ENCODE measurements at places on chromosomes 16 and 17.
A peak's percentile ranks its signal among the peaks of the same experiment; 100 is the strongest.

- no peak for DNase-seq
Measured at GRCh38 chr16:57687363-57687929, 7.2 kb upstream of the DRC7 start.

GRCh38 chr16:2686912-2687507, 4.7 kb downstream of the KCTD5 start:
- DNase-seq = no peak

DNA sequence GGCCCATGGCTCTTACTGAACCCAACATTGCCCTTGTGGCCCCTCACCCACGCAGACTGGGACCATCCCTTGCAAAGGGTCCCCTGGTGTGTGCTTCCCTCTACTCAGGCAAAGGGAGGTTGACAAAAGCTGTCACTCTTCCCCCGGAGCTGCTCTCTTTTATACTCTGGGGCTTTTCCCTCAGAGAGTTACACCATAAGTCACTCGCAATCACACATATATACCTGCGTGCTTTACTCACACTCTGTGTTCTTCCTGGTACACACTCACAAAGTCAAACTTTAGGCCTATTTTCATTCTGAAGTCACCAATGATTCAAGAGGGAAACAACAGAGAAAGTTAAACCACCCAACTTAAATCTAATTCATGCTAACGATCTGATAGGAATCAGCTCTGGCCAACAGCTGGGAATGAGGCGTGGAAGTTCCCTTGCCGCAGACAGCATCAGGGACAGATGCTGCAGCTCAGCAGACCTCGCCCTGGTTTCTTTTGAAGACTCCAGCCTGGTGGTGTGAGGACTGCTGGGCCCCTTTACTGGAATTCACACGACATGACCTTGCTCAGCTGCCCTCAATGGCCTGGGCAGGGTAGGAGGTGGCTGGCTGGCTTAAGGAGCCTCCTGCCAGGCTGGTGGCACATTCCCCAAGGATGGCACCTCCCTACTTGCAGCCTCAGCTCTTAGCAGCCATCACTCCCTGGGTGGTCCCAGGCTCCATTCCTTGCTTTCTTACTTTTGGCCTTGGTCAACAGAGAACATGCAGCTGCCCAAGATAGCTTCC, 27.3 kb downstream of the HIC1 start:
- DNase-seq = no peak

DNA sequence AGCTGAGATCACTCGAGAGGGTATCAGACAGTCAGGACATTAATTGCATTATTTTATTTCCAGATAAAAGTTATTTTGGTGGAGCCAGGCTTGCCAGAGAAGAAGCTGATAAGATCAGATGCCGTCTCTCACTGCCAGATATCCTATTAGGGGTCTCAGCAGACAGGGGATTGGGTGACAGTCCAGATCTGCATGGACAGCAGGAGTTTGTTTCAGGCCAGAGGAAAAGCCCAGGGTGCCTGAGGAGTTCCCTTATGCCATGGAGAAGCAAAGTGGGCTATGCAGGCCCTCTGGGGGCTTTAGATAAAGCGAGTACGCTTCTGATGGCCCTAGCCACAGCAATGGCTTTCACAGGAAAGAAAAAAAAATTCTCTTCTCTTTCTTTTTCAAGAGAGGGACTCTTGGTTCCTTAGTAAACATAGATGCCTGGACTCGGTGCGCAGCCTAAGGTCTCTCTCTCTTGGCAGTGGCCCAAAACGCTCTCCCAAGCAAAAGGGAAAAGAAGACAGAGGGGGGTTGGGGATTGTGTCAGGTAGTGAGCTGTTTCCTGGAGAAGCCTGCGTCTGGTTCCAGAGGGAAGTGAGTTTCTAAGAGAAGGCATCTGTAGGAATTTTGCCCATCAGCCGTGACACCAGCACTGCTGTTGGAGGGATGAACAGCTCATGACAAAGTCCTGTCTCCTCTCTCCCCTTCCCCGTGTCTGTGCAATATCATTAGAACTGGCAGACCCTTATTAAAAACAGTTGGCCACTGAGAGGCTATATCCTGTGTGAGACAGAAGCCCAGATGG, 166.3 kb upstream of the FOXF1 start:
- DNase-seq = no peak

DNA sequence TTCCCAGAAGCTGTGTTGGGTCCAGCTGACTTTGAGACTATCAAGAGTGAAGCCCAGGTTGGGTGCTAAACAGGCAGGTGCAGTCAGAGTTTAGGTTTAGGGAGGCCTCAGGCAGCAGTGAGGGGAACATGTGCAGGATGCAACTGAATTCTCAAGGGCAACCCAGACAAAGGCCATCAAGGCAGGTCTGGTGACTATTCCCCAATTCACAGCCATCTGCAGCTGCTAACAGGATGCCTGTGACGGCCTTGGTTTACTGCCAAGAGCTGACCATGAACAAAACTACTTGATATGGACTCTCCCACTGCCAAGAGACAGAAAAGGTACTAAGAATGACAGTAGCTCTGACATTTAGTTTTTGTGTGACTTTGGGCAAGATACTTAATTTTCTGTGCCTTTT, 45.2 kb upstream of the BCAR1 start:
- DNase-seq = no peak

DNA sequence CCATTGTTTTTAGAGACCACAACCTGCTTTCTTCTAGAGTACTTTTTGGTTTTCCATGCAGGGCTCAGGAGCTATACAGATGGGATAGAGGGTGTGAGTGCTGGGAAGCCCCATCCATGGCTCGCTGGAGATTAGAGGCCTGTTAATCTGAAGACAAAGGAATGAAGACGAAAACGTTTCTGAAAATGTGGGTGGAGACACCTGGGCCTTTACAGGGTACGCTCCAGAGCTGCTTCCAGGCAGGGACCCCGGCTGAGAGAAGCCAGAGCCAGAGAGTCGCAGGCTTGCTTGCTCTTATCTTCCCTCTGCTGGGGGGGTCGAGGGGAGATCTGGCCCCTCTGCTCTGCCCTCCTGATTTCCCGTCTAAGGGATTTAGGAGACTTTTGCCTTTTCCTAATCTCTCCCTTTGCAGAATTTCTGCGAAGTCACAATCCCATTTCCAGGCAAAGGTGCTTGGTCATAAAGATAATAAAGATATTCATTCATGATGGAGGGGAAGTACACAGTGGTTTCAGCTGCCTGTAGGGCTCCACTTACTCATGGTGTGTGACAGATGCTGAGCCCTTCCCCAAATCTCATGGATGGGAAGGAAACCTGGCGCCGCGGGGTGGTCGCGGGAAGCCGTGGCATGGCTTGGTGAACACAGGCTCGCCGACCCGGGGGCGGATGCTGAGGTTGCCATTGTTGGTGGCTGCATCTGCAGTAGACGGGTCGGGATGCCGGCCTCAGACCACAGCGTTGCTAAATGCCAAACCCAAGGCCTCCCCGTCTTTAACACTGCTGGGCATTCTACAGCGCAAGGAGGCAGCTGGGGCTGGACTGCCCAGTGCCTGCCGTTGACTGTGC, 4.8 kb upstream of the SOCS3 start:
- no peak for DNase-seq

DNA sequence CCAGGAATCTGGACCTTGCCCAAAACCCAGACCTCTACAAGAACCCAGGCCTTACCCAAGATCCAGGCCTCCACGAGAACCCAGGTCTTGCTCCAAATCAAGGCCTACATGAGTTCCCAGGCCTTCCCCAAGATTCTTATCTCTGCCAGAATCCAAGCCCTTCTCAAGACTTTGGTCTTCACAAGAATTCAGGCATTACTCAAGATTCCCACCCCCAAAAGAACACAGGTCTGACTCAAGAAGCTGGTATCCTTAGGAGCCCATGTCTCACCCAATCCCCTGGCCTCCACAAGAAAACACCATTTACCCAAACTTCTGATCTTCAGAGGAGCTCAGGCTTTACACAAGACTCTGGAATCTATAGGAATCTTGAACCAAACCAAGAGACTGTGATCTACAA, 2.6 kb downstream of the SPEM3 start:
- DNase-seq = no peak

- no peak for DNase-seq
Measured at GRCh38 chr17:58679263-58680037, 12.4 kb downstream of the TEX14 start.

DNA sequence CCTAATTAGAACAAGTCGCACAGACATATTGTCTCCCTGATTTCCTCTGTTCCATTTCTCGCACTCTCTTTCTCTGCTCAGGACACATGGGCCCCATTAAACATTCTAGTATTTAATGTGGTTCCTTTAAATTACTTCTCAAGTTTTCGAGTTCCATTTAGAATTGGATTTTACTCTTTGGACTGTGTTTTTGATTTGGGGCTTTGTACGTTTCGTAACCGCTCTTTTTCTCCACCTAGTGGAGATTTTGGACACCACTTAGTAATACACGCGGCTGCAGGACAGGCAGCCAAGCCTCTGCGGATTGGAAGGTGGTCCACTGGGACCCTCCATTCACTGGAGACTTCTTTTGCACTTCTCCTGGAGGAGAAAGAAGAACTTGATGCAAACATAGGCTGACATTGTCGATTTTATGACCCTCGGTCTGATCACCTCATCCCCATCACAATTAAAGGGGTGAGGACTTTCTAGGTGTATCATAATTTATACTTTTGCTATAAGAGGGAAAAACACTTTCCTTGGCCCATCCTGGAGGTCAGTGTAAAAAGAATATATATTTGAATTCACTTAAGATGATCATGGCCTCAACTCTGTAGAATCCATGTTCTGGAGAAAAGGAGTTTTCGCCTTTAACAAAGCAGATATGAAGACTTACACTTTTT, 85.7 kb downstream of the NOG start:
- no peak for DNase-seq

- DNase-seq = no peak
Measured at GRCh38 chr16:71353736-71354135, 4.8 kb upstream of the CALB2 start.

DNA sequence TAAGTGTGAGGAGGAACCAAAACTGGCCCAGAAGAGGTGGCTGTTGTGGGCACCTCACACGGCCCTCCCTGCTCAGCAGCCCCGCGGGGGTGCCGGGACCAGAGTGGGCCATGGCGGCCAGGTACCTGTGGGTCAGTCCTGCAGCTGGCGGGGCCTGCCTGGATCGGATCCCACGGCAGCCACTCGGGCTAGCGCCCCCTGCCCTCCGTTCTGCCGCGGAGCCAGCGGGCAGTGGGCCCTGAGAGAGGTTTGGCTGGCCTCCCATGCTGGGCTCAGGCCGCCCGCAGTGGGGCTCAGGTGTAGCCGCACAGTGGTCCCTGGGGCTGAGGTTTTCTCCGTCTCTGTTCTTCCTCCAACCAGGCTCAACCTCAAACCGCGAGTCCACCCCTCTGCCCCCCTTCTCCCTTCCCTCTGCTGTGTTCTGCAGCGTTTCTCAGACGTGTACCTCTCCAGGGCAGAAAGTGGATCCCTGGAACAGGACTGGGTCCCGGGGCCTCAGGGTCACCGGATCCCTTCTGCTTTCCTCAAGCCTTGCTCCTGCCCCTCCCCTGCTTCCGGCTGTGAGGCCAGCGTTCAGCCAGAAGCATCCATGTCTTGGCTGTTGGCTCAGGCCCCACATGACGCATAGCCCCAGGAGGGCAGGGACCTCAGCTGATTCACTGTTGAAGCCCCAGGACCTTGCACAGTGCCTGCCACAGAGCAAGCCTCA, 28.6 kb upstream of the ITGA3 start:
- no peak for DNase-seq

GRCh38 chr17:55774846-55775271, 24.0 kb downstream of the PCTP start:
- DNase-seq = no peak

- no peak for DNase-seq
Measured at GRCh38 chr17:8222380-8222629, 11.9 kb upstream of the AURKB start.

DNA sequence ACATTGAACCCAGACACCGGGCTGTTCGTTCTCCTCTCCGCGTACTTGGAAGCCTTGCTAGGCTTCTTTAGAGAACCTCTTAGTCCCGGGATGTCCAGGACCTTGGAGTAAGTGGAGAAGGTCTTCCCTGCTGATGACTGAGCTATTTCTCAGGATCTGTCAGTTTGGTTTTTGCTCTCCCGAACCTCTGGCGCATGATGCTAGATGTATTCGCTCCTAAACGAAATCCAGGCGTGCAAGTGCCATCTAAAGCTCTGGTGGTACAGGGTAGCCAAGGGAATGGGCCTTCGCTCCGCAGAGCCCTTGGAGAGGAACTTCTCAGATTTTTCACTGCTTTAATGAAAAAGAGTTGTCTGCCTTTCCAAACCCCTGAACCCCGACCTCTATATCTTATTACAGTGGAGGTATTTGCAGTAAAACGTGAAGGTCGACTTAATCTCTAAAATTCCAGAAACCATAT, 547 bp downstream of the VMP1 start:
- DNase-seq = no peak

DNA sequence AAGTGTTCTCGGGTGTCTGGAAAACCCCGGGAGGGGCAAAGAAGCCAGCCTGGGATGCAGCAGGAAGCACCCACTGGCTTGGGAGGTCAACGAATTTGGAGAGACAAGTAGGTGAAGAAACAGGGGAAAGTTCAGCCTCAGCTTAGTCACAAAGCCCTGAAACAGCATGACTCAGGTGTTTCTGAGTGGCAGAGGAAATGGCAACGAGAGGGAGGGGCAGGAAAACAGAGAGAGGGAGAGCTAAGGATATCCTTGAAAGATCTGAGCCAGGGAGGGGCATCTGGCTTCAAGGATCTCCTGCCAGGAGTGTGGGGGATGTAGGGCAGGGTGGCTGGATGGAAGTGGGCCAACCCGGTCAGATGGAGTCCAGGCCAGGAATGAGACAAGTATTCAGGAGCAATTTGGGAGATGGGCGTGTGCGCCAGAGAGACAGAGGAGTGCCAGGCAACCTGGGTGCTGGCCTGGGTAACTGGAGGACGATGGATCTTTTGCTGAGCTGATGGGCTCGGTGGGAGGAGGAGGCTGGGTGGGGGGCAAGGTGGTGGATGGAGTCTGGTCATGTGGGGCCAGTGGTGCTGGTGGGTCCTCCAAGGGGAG, 27.2 kb downstream of the ABCC3 start:
- DNase-seq = no peak

DNA sequence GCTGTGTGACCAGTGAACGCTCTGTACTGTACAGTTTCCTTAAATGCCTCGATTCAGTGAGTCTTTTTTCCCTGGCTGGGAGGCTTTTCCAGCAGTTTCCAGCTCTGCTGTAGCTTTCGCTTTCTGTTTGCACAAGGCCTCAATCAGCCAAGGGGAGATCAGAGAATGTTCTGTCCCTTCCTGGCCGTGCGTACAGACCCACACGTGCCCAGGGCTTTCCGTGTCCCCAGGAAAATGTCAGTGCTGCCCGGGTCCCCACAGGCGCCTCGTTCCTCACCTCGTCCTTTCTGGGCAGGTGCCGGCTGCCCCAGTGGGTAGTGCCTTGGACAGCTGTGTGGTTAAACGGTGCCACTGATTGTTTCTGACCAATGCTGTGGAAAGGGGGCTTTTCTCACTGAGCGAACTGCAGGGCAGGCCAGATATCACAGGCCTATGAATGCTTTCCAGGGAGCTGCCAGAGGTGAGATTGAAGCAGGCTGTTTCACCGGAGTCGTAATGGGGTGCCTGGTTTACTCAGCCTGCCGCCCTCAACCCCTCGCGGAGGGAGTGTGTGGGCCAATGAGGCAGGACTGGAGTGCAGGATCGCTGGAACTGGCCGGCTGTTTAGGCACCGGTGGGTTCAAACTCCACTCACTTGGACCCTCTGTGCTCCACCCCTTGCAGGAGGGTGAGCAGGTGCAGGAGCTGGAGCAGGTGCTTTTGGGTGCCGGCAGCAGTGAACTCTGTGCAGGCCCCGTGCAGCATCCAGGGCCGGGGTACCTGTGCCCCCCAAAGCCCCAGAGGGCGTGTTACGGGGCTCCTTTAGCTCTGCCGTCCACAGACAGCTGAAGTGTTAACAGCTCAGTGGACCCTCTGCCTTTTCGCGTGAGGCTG, 44.4 kb downstream of the ZNF778 start:
- no peak for DNase-seq

GRCh38 chr17:48678141-48678971, 44.0 kb downstream of the PRAC1 start:
- DNase-seq = peak; percentile 57

Data from activated CD4-positive, alpha-beta T cell treated with anti-CD3 and anti-CD28 coated beads, Interleukin-2, amount 50 U/mL, for 4 hours (primary cell).